Astrocyte of the hippocampus (primary cell): ENCODE measurements at places on chromosomes 2 and 18.
A peak's percentile ranks its signal among the peaks of the same experiment; 100 is the strongest.

GRCh38 chr2:696463-696862 lies 19.3 kb upstream of the TMEM18 start:
- no peak for DNase-seq

GRCh38 chr2:215921895-215922294 lies 91.5 kb downstream of the MREG start:
- peak; percentile 85 for DNase-seq

- no peak for DNase-seq
Observed at GRCh38 chr2:238730001-238730669, 117.8 kb upstream of the TWIST2 start.

GRCh38 chr2:67272195-67272594 lies 124.9 kb upstream of the ETAA1 start:
- DNase-seq: no peak

GRCh38 chr2:118865106-118865505 lies 17.7 kb upstream of the EN1 start:
- DNase-seq: peak; percentile 79

DNA sequence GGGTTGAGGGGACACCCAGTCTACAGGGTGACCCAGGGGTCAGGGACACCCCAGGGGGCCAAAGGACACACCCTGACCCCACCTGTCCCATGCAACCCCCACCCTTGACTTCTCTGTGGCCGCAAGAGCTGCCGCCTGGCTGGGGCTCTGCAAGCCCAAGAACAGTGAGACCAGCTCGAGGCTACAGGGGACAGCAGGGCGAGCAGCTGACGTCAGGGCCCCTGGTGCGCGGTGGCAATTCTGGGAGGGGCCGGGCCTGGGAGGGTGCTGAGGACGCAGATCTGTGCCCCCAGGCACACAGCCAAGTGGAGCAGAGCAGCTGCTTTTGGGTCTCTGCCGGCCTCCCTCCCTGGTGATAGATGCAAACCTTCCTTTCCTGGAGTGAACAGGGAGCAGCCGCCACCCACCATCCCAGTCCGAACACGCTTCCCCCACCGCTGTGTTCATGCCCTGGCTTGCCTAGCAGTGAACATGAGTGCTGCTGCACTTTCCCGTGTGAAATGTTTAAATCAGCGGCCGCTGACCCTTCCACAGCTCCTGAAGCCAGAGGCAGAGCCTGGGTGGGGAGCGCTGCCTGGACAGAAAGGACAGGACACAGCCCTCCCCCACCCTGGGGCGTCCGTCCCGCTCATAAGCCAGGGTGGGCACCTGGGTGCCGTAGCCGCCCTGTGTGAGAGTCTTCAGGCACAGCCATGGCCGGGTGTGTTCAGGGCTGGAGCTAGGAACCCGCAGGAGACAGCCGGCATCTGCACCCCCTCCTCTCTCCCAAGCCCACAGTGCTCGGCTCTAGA lies 46.9 kb downstream of the SLC66A2 start:
- DNase-seq: no peak

- no peak for DNase-seq
Observed at GRCh38 chr2:174552880-174553279, 44.7 kb downstream of the WIPF1 start.

- no peak for DNase-seq
Observed at GRCh38 chr18:38751211-38751610, 1185.6 kb upstream of the CELF4 start.

DNA sequence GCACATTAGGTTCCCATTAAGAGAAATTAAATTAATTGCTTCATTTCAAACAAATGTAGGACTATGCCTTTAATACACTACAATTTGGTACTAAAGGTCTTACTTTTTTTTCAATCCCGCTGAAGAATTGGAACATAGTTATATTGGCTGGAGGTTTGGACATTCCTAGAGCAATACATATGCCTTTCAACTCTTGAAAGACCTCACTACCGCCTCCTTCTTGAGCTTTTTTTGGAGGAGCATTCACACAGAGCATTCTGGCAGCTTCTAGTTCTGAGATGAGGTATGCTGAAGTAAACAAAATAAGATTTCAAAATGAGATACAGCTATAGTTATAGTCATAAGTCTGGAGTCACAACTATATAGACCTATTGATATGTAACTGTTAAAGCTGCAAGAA lies 10.9 kb downstream of the FAM98A start:
- DNase-seq: no peak

GRCh38 chr2:159204381-159205144 lies 81.9 kb downstream of the WDSUB1 start:
- no peak for DNase-seq

DNA sequence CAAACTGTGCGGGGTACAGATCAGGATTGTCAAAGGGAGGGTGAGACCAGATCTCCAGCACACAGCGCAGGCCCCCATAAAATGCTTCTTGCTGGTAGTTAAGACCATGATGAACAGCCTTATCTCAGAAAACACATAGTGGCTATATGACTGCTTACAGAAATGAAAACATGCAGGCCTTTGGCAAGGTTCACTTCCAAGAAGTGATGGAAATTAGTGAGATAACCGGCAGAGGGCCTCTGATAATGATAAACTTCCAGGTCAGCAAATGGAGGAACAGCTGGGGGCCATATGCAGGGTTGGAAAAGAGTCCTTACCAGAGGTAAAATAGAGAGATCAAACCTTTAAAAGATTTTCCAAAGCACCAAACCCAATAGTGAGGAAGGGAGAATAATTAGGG lies 46.6 kb downstream of the CFAP221 start:
- no peak for DNase-seq

- no peak for DNase-seq
Observed at GRCh38 chr18:74590671-74591070, 7.0 kb upstream of the ZNF407 start.

DNA sequence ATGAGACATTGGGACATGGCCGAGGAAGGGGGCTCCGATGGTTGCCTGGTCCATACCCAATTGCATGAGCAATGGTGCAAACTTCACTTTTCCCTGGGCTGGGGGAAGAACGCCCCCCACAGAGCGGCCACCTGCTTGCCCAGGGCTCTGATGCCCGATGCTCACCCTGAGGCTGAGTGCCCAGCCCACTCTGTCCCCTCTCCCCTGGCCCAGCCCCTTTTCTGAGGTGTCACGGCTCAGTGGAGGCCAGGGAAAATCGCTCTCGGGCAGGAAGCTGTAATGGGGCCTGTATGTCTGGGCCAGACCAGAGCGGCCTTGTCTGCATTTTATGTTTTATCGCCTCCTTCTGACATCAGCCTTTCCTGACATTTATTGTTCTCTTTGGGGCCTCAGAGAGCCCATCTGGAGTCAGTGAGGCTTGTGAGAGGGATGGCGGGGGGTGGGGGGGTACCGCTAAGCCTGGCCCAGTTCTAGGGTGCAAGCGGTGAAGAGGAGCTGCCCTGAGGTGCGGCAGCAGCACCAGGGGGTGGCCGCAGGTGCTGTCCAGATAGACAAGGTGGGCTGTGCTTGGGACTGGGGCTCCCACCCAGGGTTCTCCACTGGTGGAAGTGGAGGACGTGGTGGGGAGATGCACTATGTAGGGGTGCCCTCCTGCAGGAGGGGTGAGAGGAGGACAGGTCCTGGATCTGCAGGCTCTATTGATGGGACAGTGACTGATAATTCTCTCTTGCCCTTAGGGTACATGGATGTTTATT lies 46.2 kb downstream of the INHBB start:
- DNase-seq: no peak

DNA sequence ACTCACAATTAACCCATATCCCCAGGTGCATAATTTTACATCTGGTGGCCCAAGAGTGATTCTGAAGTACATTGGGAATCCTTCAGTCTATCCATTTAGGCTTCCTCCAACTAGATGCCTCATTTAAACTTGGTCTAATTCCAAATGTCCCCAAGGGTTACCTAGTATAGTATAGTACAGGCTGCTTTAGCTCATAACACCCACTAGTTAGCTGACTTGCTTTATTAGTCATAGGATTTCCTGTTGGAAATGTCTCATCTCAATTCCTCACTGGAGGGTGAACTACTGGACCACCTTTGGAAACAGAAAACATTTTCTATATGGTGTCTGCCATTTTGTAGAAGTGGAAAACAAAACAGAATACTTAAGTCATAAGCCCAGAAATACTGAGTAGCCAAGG lies 202.5 kb upstream of the SESTD1 start:
- DNase-seq: no peak

DNA sequence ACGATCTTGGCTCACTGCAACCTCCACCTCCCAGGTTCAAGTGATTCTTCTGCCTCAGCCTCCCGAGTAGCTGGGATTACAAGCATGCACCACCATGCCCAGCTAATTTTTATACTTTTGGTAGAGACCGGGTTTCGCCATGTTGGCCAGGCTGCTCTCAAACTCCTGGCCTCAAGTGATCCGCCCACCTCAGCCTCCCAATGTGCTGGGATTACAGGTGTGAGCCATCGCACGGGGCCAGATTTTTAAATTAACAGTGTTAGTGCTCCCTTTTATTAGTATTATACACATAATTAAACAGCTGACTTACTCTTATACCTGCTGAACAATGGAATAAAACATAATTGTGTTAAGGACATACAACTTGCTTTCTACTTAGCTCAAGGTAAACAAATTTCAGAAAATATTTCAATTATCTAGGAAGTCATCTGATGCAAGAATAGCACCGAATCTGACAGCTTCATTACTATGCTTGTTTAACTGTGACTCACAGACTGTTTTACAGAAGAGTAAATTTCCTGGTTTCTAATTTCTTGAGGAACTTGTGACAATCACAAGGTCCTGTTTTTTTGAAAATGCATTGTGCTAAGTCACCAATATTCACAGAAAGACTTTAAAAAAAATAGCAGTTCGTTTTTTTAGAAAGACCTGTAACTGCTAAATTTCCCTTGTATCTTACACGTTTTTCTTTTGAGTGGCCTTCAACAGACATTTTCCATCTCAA lies 51.2 kb downstream of the SPIRE1 start:
- DNase-seq: peak; percentile 62

GRCh38 chr2:85861650-85862049 lies 27.1 kb downstream of the ST3GAL5 start:
- no peak for DNase-seq

GRCh38 chr2:32274289-32274688 lies 3.4 kb upstream of the YIPF4 start:
- DNase-seq: no peak

DNA sequence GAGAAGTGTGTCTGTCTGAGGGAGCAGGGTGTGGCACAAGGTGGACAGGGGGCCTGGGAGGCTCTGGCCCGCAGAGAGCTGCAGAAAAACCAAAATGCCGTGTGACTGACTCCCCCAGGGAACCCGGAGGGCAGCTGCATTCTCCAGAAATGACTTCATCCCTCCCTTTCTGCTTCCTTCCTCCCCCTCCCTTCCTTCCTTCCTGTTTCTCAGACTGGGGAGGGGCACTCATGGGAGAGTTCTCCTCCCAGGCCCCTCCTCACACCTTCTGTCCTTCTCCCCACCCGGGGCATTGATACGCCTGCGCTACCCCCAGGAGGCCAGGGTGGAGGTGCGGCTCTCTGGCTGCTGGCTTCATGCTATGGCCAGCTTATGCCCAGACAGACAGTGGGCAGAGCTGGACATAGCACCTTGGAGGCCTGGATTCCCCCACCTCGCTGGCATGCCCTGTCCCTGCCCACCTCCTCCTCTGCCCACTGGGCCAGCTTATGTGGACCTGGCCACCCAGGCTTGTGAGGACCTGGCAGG lies 8.2 kb upstream of the GPR17 start:
- DNase-seq: peak; percentile 83

GRCh38 chr2:234953116-234954031 lies 1.6 kb downstream of the SH3BP4 start:
- peak; percentile 64 for DNase-seq

GRCh38 chr2:172252154-172252553 lies 149.5 kb upstream of the DLX2 start:
- no peak for DNase-seq

GRCh38 chr2:97819754-97820153 lies 106.4 kb downstream of the ZAP70 start:
- no peak for DNase-seq

- peak; percentile 91 for DNase-seq
Observed at GRCh38 chr2:73418343-73418742, 32.7 kb downstream of the ALMS1 start.

DNA sequence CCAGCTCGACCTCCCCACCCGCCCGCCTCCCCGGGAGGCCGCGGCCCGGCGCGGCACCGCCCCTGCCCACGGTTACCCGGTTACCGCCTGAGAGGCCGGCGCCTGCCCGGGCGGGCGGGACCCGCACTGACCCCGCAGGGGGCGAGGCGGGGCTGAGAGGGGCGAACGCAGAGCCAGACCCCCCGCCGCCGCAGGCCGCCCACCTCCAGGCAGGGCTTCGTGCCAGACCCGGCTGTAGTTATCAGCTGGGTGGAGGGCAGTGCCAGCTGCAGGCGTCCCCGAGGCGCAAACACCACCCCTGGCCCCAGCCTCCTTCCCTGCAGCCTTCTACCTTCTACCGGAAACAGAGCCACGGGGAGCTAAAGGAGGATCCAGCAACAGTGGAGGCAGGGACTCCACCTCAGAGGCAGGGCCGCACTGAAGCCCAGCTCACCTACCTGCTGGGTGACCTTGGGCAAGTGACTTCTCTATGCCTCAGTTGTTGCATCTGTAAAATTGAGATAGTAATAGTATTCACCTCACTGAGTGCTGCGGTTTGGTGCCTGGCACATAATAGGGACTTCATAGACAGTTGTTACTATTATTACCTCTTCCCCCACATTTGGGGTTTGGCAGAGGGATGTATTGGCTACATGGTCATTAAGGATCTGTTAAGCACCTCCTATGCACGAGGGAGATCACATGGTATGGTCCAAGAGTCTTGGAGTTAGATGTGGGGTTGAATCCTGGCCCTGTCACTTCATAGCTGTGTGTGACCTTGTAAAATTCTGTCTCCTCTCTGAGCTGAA lies 231.6 kb upstream of the SMAD2 start:
- DNase-seq: peak; percentile 7

GRCh38 chr2:48414980-48415835 lies 114.7 kb upstream of the STON1 start:
- DNase-seq: peak; percentile 59

DNA sequence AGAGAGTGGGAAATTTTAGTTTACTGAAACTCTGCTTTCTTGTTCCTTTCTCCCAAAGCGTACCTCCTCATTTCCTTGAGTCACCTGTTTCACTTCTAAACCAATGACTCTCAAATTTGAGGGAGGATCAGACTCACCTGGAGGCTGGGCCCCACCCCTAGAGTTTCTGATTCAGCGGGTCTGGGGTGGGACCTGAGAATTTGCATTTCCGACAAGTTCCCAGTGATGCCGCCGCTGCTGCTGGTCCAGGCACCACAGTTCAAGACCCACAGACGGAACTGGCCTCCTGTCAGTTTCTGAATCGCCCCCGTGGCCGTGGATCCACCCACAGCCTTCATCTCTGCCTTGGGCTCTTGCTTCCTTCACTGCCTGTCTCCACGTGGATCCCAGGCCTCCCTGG lies 44.9 kb upstream of the PELI1 start:
- no peak for DNase-seq

DNA sequence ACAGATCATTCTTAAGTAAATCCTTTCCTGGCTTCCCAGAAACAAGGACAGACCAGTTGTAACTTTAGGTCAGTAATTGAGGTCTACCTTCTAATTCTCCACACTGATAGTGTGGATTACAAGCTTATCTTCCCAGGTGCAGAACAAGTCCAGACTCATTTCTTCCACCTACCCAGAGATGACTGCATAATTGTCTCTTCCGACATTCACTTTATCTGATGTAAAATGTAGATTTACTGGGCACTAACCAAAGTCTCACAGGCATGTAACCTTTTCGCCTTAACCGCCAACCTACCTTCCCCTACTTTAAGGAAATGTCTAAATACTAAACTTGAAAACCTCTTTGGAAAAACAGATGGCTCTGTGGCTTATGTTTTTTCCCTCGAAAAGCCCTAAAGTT lies 96.2 kb downstream of the NCK2 start:
- no peak for DNase-seq
